ENCODE measurements at places on chromosomes 4 and X.

DNA sequence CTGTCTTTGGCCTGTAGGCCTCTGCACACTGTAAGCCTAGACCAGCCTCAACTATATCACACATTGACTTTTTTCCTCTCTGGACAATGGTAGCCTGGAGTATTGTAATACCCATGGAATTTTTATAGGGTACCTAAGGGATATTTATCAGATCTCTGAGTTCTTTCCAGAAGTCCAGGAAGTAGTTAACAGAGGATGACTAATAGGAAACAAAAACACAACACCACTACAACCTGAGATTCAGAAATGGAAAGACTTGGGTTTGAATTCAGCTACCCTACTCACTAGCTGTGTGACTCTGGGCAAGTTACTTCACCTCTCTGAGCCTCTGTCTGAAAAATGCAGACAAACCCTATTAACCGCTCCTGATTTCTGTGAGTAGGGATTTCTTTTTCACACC, 7.7 kb upstream of the STX18 start:
- no peak for DNase-seq

- no peak for DNase-seq
Measured at GRCh38 chrX:14173873-14174272, 144.2 kb upstream of the GEMIN8 start.

DNA sequence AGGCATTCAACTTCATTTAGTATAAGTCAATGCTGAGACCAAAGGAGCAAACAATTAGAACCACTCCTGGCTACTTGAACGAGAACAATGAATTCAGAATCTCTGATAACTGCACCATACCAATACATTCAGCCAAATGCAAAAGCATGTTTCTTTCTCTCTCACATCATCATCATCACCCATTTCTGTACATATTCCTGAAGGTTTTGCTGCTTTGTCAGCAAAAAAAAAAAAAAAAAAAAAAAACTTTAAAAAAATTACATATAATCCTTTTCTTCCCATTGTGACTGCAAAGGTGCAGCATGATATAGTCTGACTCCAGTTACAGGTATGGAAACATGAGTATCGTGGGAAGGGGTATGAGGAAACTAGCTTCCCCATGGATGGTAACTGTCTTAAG, 35.6 kb downstream of the FBXW7 start:
- DNase-seq = no peak

- DNase-seq = no peak
Measured at GRCh38 chr4:32985256-32985655, 2265.1 kb downstream of the PCDH7 start.

- no peak for DNase-seq
Measured at GRCh38 chr4:8061145-8061544, 97.5 kb downstream of the ABLIM2 start.

DNA sequence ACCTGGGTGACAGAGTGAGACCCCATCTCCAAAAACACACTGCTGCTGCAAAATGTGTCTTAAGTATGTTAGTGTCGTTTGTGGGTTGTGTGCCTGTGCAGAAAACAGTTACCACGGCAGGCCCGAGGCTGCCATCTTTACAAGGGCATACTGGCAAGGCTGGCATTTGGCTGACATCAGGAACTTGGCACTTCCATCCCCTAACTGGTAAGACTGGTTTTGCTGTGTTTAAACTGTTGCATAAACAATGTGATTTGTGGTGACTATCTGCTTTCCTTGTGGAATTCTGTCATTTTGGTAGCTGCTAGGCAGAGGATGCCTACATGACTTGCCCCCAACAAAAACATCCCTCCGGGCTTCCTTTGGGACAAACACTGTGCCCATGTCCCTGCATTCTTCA, 12.3 kb downstream of the LRP2BP start:
- no peak for DNase-seq

GRCh38 chrX:39559229-39559628, 538.5 kb downstream of the BCOR start:
- DNase-seq = no peak

- no peak for DNase-seq
Measured at GRCh38 chr4:102500352-102500695, 835 bp upstream of the NFKB1 start.

GRCh38 chr4:30801876-30802275, 81.7 kb downstream of the PCDH7 start:
- no peak for DNase-seq

- DNase-seq = no peak
Measured at GRCh38 chr4:814312-814850, 11.5 kb downstream of the CPLX1 start.

- no peak for DNase-seq
Measured at GRCh38 chr4:13007802-13008470, 476.2 kb downstream of the RAB28 start.

DNA sequence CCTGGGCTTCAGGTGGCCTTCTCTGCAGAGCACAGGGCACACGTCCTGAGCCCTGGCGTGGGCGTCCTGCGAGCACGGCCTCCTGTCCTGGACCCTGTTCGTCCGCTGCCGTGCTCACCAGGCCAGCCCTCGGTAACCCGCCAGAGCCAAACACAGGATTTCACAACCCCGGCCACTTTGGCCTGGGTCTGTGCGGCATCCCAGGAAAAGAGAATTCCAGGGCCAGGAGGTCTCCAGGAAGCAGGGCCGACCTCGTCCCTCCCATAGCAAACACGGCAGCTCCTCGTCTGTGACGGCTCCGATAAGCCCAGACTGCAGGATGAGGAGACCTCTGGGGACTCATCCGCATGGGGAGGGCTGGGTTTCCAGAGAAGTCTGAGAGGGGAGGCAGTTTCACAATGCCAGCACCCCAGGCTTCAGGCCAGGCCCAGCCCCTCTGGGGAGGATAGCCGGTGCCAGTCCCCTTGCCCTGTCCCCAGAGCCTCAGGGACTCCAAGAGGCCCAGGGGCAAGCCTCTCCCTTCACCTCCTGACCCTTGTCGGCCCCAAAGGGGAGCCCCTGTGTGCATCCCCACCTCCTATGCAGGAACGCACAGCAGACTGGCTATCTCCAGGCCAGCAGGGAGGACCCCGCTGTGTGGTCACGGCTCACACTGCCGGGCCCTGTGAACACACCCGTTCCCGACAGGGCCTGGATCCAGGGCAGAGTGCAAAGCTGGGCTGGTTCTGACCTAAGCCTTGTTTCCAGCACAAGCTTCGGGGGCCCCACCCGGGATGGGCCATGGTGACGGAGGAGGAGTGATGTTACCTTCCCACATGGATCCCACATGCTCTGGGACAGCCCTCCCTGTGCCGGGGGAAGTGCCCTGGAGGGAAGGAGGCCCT, 22.3 kb upstream of the HTRA3 start:
- DNase-seq = no peak

DNA sequence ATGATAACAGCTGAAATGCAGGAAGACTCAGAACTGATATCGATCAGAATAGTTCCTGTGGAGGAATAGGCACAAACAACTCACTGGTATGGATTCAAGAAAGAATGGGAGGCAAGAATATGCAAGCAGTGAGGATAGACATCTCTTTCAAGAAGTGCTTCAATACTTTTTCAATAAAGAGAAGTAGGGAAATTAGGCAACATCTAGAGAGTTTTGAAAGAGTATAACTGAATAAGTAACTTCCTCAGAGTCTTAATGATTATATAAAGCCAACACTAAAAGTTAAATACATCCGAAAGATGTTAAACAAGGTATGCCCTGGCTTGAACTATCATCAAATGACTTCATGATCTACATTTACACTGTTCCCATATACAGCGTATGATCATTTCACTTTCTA, 1443.0 kb downstream of the PCDH7 start:
- DNase-seq = no peak

GRCh38 chr4:104749062-104749461, 254.4 kb upstream of the CXXC4 start:
- no peak for DNase-seq

- no peak for DNase-seq
Measured at GRCh38 chr4:185115827-185116232, 27.2 kb upstream of the SLC25A4 start.

GRCh38 chrX:45110494-45110893, 90.2 kb downstream of the DIPK2B start:
- DNase-seq = no peak

DNA sequence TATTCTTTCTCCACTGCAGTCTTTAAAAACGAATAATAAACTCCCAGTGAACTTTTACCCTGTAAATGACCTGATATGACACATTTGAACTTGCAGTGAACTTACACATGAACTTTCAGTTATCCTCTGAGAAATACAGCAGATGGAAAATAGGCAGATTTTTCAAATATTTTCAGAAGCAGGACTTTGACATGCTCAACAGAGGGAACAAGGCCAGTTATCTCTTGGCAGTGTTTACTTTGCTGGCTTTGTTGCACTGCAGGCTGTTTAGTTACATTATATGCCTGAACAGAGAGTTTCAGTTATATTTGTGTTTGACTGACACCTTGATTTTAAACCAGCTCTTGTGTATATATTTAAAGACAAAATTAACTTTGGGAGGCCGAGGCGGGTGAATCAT, 47.6 kb upstream of the FGG start:
- DNase-seq = no peak

DNA sequence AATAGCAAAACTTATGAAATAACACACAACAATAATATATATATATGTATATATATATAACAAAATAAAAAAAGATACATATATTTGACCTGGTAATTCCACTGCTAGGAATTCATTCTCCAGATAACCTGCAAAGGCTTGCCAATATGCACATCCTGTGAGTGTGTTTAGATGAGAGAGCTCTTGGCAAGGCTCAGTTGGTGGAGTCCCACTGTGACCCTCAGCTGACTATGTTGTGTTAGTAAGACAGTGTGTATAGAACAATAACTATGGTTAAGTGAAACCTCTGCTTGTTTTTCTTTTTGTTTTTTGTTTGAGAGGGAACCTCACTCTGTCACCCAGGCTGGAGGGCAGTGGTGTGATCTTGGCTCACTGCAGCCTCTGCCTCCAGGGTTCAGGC, 39.5 kb upstream of the RBMX start:
- DNase-seq = no peak

- no peak for DNase-seq
Measured at GRCh38 chr4:112940336-112940735, 109.1 kb upstream of the ANK2 start.

DNA sequence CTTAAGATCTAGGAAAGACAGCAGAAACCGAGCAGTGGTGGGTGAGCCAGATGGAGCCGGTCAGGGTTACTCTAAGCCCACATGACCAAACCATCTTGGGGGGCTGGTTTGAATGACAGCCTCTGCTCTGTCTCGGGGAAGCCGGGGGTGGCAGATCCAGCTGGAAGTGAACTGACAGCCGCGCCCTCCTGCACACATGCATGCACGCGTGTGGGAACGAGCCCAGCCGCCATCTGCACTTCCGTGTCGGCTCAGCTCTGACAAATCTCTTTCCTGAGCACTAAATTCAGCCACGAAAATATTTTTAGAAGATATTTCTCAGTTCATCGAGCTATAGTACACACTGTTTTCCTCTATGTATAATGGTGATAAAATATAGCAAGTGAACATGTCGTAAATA, 115.5 kb downstream of the DCTD start:
- DNase-seq = no peak

GRCh38 chrX:42530027-42530426, 247.9 kb downstream of the PPP1R2C start:
- DNase-seq = no peak

- DNase-seq = no peak
Measured at GRCh38 chr4:26815706-26816105, 44.9 kb upstream of the STIM2 start.

DNA sequence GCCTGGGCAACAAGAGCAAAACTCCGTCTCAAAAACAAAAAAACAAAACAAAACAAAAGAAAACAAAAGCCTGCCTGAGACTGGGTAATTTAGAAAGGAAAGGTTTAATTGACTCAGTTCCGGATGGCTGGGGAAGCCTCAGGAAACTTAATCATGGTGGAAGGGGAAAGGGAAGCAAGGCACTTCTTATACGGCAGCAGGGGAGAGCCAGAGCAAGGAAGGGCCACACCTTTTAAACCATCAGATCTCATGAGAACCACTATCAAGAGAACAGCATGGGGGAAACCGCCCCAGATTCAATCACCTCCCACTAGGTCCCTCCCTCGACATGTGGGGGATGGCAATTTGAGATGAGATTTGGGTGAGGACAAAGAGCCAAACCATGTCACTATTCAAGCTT, 122.2 kb downstream of the UBE2K start:
- no peak for DNase-seq

DNA sequence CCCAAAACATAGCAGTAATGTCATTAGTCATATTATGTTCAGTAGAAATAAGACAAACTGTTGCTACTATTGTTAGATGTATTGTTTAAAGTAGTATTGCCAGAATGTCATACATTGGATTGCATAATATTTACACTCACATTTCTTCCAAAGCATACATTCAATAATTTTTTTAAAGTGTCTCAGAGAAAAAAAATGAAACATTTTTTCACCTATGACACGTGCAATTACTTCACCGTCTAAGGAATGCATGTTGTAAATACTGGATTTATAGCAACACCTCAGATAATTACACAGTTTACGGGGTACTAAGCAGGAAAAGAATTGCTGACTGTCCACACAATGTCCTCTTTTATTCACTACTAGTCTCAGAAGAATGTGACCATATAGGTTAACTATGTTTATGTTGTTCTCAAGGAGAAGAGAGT, 162.1 kb downstream of the PCDH18 start:
- DNase-seq = no peak

GRCh38 chr4:17060230-17060629, 161.8 kb upstream of the LDB2 start:
- no peak for DNase-seq

- no peak for DNase-seq
Measured at GRCh38 chr4:6198278-6198677, 2.1 kb downstream of the JAKMIP1 start.

GRCh38 chr4:42112846-42113245, 39.6 kb downstream of the BEND4 start:
- no peak for DNase-seq

DNA sequence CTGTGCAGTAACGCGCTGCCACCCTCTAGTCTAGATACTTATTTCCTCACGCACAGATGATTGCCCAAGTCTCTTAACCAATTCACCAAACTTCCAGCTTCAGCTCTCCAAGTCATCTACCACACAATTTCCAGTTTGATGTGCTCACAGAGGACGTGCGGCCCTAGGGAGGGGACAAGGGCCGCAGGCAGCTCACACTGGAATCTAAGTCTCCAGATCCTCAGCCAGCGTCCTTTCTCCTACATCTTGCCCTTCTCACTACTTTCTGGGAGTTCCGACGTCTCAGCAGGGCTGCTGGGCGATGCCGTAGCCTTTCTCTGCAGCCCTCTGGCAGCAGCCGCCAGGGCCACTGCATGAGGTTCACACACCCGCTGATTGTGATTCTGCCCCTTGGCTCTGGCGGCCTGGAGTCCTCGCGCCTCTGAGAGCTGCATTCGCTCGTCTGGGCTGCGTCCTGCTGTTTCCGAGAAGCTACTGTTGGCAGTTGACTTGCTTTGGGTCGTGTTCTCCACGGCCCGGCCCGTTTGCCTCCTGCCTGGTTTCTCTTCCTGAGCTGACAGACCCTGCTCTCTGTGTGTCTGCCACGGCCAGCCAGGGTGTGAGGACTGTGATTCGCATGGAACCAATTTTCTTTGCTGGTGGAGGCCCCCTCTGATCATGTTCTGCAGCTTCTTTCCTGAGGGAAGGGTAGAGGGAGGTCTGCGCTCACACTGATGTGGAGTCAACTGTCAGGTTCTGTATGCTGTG, 14.1 kb upstream of the TMEM131L start:
- peak; percentile 46 for DNase-seq

GRCh38 chr4:64715741-64716140, 306.5 kb upstream of the TECRL start:
- DNase-seq = no peak

- DNase-seq = no peak
Measured at GRCh38 chr4:56261027-56261426, 126.3 kb downstream of the AASDH start.

Data from H1 (cell line).